ENCODE measurements at places on chromosomes 7 and 10.
A peak's percentile ranks its signal among the peaks of the same experiment; 100 is the strongest.

DNA sequence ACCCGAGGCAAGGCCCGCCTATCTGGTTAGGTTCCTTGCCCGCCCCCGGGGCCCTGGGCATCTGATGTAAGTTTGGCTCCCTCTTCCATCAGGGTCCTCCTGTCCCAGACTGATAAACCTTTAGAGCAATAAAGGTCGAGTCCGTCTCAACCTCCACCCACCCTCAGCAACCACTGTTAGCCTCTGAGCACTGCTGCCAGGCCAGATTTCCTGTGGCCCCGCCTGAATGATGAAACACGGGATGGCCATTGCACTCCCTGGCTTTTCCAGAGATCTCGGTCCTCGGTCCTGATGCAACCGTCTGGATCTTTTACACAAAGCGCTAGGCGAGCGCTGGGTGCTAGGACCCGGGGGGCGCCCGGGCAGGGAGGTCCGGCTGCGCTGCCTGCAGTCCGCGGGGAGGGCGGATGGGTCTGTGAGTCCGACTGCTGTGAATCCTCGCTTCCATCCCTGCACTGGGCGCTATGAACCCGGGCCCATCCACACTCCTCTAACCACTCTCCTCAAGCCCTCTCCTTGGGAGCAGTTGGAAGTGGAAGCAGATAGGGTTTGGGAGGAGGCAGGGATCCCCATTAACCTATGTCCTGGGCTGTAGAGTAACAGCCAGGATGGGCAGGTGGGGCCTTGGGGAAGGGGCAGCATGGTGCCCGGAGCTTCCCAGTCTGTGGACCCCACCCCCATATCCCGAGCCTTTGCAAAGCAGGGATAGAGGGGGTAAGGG is 875 bp upstream of the DDIT4 start:
- DNase-seq, result peak; percentile 93

GRCh38 chr10:48798481-48799254 is 114.0 kb downstream of the WDFY4 start:
- no peak for DNase-seq

DNA sequence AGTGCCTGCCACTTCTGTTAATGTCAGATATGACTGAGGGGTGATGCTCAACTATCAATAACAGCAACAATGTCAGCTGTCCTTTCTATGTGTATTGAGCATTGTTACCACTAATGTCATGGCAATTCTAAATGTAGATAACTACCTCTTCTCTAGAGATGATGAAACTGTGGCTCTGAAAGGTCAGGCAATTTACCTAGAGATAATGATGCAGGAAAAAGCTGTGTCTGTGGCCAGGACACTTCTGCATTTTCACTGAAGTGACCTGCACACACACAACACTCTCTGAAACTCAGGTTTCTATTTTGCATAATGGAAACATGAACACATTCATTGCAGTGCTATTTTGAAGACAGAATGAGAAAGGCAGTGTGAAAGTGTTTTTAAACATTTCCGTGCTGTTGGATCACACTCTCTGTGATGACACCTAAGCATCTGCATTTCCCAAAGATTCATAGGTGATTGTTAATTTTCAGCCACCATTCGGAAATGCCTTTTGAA is 148.2 kb downstream of the KCND2 start:
- DNase-seq, result no peak

GRCh38 chr7:69932034-69932628 is 333.9 kb downstream of the AUTS2 start:
- no peak for DNase-seq

GRCh38 chr10:99470327-99470726 is 39.9 kb upstream of the GOT1 start:
- DNase-seq, result no peak

DNA sequence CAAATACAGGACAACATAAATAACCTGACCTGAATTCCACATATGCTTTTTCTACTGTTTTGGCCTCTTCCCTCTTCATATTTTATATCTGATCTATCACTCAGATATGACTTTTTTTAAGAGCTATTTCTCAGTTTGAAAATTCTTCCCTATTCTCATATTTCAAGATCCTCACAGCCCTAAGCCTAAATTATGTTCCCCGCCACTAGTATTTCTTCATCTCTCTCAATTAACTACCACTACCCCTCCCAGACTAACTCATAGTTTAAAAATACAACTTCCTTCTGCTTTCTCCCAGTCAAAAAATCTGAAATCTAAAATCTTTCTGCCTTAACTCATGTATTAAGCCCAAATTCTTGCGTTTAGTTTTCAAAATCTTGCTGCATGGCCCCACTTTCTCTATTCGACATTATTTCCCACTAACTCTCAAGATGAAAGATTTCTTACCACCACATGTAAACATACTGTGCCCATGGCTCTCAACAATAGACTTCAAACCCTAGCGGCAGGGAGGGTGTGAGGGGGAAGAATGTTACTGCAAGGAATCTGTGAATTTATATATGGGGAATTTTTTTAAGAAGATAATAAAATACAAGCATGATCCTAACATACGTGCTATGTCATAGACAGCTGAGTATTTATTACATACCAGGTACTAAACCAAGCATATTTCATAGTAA is 64.6 kb downstream of the TFEC start:
- no peak for DNase-seq

GRCh38 chr7:18458830-18459229 is 36.7 kb upstream of the HDAC9 start:
- no peak for DNase-seq

- no peak for DNase-seq
These were observed 180.7 kb upstream of the KAT6B start for GRCh38 chr10:74645692-74646091.

GRCh38 chr10:16386855-16387254 is 50.0 kb upstream of the PTER start:
- DNase-seq, result no peak

- no peak for DNase-seq
These were observed 70.7 kb upstream of the EZH2 start for GRCh38 chr7:148954766-148955165.

- DNase-seq, result no peak
These were observed 7.3 kb downstream of the SFRP5 start for GRCh38 chr10:97764519-97764931.

- DNase-seq, result no peak
These were observed 64.7 kb downstream of the ZMIZ1 start for GRCh38 chr10:79133416-79133815.

DNA sequence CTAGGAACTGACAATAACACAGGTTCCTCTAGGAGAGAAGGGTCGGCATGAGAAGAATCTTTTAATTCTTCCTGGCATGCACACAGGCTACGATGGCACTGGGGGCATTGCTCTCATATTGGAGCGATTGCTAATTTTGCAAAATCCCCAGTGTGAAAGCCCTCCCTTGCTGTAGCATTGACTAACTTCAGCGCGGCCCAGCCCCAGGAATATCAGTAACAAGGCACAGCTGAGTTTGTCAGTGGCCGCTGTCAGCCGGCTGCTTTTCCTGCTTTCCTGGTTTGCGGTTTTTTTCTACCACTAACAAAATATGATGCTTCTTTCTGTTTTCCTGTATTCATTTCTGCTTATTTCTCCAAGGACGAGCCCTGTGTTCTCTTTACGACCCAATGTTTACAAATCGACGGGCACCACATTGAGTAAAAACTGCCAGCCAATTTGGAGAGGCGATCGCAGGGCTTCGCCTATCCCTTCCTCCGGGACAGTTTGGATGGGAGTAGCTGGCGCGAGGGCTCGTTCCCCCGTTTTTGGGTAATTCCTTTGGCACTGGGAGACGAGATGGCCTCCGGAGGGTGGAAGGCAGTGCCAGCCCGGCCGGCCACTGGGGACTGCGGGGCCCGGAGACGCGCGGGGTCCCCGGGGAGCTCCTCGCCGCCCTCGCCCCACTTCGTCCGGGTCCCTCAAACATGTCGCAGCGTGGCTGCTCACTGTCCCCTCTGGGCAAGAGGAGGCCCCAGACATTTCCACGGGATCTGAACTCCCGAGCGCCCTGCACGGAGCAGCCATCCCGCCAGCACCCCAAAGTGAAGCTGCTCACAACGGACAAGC is 967 bp downstream of the ADARB2 start:
- no peak for DNase-seq

DNA sequence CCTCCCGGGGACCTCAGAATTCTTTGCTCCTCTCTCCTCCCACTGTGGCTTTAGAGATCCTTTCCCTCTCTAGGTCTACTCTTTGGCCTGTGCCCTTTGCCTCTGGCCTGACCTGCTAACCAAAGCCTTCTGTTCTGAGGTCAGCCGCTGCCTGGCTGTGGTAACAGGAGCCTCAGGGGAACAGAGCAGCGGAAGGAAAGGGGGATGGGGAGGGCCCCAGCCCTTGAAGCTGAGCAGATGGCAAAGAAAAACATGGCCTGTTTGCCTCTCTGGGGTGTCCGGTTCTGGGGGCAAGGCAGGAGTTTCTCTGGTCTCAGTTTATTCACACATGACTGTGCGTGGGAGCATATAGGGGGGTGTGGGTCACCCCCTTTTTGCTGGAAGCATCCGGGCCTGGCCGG is 28.2 kb downstream of the COL26A1 start:
- peak; percentile 69 for DNase-seq
